Stimulated activated CD8-positive, alpha-beta memory T cell treated with anti-CD3 and anti-CD28 coated beads, Interleukin-15, amount 100 ng/mL, for 48 hours (primary cell): ENCODE measurements at places on chromosomes 5 and 9.

GRCh38 chr5:29247346-29248028 is 1946.0 kb upstream of the CDH6 start:
- DNase-seq, result no peak

- no peak for DNase-seq
These were observed 107.5 kb downstream of the TMEM232 start for GRCh38 chr5:110618941-110619340.

DNA sequence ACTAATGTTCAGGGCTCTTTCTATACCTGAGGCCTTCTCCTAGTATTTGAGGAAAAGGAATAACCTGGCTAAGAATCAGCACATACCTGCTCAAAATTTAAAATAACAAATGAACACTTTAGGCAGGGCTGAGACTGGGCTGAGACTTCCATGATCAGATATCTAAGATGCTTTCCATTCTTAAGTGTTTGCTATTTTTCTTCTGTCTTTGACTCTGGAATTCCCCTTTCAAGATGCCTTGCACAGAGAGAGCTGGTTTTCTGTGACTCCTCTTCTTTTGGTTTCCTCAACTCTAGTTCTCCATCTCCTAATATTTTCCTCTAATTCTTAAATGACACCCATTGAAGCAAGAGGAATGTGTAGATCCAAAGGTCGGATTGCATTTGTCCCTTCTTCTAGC is 61.1 kb downstream of the DPYSL3 start:
- DNase-seq, result no peak

GRCh38 chr9:90308691-90309090 is 333.9 kb downstream of the DIRAS2 start:
- no peak for DNase-seq

DNA sequence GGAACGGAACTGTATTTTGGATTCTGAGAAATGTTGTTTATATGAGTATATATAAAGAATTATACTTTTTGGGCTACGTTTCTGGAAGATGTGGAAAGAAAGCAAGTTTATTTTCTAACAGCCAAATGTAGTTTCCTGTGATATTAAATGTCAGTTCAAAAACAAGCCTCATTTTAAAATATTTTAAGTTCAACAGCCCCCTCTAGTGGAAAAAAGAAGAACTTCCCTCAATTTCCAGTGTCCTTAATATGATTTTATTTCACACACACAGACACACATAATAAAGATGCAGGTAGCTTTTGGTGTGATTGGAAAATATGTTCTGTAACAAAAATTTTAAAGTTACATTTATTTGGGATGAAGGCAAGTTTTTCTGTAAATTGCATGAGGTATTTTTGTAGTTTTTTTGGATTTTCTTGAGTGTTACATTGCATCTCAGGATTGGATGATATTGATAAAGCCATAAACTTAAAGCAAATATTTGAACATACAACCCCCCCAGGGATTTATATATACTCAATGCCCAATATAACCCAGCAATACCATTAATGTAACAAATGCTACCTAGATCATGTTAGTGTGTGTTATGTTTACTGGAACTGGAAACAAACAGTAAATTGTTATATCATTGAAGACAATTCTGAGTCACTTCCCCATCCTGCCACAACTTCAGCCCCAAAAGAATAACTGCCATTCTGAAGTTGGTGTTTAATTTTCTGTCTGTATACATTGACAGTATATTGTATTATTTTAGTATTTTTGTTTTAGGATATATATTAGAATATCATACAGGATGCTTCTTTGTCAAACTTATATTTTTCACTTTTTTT is 54.0 kb downstream of the CCDC171 start:
- DNase-seq, result no peak

DNA sequence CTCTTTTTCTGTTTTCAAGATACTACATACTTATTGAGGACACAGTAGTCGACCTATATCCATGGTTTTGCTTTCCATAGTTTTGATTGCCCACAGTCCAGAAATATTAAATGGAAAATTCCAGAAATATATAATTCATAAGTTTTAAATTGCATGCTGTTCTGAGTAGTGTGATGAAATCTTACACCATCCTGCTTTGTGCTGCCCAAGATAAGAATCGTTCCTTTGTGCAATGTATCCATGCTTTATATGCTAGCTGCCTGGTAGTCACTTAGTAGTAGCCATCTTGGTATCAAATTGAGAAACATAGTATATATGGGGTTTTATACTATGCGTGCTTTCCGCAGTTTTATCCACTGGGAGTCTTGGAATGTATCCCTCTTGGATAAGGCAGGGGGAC is 59.0 kb downstream of the CWC27 start:
- no peak for DNase-seq

DNA sequence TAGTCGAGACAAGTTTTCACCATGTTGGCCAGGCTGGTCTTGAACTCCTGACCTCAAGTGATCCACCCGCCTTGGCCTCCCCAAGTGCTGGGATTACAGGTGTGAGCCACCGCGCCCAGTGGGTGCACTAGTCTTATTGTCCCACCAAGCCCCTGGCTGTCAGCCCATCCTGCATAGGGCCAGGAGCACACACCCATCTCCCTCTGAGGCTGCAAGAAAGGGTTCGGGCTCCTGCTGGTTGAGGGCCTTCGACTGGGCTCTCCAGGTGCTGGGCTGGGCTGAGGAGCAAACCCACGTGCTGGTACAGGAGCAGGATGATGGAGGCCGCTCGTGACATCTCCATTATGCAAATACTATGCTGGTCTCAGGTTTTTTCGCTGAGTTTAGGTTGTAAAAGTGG is 25.1 kb upstream of the RNF130 start:
- no peak for DNase-seq

GRCh38 chr5:133807348-133807747 is 161.1 kb downstream of the C5orf15 start:
- no peak for DNase-seq

GRCh38 chr9:104232781-104233341 is 138.8 kb downstream of the SMC2 start:
- DNase-seq, result no peak

DNA sequence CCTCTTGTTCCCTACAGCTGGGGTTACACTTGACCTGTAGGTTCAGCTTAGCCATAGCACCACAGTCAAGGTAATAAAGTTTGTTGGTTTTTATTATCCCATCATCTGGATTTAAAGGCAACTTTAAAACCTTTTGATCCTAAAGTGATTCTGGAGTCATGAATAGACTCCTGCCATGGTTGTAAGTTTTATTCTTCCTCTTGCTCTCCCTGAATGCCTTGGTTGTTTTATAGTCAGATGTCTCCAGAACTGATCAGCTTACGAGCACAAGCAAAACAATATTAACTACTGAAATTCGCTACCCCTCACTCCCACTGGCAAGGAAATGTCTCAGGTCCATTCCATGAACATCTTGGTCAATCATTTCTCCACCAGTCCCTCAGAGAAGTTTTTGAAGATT is 1328.6 kb downstream of the PTPRD start:
- DNase-seq, result no peak

- no peak for DNase-seq
These were observed 257.5 kb downstream of the HSPA4 start for GRCh38 chr5:133309166-133309795.

DNA sequence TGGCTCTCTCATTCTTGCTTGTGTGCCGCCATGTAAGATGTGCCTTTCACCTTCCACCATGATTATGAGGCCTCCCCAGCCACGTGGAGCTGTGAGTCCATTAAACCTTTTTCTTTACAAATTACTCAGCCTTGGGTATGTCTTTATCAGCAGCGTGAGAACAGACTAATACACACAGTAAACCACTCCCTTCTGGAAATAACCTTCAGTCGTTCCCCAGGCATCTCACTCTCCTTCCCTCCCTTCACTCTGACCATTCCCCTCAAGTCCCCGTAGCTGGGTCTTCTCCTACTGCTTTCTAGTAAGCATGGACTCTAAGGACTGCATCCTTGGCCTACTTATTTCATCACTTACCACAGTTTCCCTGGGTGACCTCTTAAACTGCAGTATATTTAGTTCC is 493.9 kb downstream of the CCDC171 start:
- DNase-seq, result no peak

- DNase-seq, result no peak
These were observed 22.9 kb downstream of the KDM4C start for GRCh38 chr9:6780690-6781089.

- DNase-seq, result no peak
These were observed 662 bp upstream of the DOLPP1 start for GRCh38 chr9:129080298-129080600.

DNA sequence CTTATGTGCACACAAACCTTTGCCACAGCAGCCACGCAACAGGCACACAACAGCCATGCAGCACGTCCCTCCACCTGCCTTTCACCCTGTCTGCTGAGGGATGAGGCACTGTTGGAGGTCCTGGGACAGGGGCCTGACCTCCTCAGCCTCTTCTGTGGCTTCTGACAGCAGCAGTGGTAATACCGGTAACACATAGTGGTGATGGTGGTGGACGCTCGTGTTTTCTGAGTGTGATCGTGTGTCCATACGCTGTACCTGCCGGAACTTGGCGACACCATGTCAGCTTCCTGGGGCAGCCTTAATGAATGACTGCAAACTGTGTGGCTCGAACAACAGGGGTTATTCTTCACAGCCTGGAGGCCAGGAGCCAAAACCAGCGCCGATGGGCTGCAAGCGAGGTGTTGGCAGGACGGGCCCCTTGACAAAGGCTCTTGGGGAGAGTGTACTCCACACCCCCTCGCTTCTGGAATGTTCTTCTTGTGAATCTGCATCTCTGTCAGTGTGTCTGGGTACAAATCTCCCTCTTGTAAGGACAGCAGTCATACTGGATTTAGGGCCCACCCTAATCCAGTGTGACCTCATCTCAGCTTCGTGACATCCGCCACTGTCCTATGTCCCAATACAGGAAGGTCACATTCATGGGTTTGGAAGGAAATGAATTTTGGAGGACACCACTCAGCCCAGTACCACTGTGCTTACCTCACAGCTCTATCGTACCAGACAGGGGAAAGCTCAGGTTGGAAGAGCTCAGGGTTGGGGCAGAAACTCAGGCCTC is 55.3 kb upstream of the EXOC3 start:
- DNase-seq, result no peak

GRCh38 chr9:29126783-29127182 is 1553.5 kb upstream of the C9orf72 start:
- DNase-seq, result no peak

GRCh38 chr5:45098483-45098882 is 289.7 kb downstream of the MRPS30 start:
- DNase-seq, result no peak

DNA sequence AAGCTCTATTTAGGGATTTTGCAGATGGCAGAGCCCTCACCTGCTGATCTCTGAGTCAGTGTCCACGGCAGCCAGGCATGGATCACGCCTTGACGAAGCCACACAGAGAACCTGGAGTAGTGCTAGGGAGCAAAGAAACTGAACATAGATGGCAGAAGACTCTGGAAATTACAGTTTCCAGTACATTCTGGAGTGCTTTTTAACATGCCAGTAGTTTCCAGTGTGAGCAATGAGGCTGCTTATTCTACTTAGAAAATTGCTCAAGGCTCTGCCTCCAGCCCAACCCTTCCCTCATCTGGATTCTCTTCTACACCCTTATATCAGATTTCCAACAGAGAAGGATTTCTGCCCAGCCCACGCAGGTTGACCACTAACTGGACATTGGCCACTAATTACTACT is 203.3 kb downstream of the ADAMTS12 start:
- no peak for DNase-seq

DNA sequence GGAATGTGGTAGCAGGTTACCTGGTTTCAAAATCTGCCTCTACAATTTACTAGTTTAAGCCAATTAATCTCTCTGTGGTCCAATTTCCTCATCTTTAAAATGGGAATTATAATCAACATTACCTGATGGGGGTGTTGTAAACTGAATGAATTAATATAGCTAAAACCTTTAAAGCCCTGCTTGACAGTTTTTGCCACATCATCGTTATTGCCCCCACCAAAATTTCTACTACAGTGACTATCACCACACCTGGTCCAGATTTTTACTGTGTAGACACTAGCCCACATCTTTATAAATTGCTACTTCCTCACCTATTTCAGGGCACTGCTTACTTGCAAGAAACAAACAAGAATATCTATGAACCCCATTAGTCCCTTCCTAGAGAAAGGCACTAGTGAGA is 65.0 kb downstream of the MLLT3 start:
- no peak for DNase-seq

- DNase-seq, result no peak
These were observed 23.1 kb upstream of the NSMF start for GRCh38 chr9:137482094-137482781.

DNA sequence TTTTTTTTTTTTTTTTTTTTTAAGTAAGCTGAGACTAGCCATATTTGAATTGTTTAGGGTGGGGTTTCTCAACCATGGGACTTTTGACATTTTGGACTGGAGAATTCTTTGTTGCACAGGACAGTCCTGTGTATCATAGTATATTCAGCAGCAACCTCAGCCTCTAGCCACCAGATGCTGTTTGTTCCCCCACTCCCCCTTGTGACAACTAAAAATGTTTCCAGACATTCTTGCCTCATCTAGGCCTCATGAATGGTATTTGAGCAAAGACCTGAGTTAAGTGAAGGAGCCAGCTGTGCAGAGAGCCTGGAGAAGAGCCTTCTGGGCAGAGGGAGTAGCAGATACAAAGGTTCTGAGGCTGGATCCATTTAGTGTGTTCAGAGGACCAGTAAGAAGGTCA is 155.9 kb downstream of the SGCD start:
- no peak for DNase-seq

DNA sequence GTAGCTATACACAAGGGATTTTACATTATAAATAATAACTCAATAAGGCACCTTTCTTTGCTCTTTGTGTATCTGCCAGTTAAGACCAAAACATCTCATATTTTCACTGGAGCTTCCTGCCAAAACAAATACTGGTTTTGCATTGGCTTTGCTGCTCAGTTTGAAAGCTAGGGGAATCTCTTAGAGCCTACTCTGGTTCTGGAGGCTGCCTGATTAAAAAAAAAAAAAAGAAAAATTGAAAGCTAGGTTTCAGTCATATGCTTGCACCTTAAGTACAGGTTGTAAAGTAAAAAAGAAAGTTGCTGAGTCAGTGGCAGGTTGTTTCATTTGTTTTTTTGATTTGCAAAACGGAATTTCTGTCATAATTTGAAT is 2.3 kb downstream of the DENND4C start:
- no peak for DNase-seq

DNA sequence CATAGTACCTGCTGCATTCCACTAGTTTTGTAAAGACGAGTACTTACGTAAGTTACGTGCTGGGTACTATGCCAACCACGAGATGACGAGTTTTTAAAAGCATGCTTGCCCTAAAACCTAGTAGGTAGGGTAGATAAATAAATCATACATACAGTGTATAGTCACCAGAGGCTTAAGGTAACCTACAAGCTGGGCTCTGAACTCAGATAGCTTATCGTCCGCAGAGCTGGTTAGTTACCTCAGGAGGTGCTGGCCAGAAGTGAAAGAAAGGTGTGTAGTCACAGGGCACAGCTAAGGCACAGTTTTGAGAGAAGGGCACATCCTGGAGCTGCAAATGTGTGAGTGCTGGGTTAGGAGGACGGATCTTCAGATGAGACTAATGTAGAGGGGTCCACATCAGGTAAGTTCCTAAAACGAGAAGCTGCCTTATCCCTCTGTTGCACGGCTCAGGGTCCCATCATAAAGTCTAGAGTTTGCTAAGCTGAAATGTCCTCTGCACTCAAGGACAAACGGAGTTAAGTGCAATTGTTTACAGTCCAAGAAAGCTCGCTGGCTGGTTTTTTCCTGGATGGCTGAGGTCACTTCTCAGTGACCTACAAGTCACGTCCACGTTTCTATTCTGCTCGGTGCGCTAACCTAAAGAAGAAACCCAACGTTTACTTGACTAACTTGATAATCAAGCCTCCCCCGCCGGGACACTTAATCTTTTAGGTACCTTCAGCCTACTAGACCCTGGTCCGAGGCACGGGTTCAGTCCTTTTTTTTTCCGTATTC is 1.1 kb upstream of the SNX24 start:
- DNase-seq, result no peak
